Stimulated activated CD4-positive, alpha-beta T cell treated with anti-CD3 and anti-CD28 coated beads, Interleukin-1b, Interleukin-23, amount 100 ng/mL, for 4 hours (primary cell): ENCODE measurements at places on chromosomes 7 and 10.

- no peak for DNase-seq
Measured at GRCh38 chr7:74400420-74401136, 53.1 kb upstream of the GTF2IRD1 start.

- DNase-seq, result no peak
Measured at GRCh38 chr10:103140469-103140868, 52.6 kb downstream of the NT5C2 start.

- DNase-seq, result no peak
Measured at GRCh38 chr7:139374246-139374645, 14.6 kb downstream of the LUC7L2 start.

GRCh38 chr10:50510517-50511473, 113.0 kb downstream of the SGMS1 start:
- DNase-seq, result no peak

GRCh38 chr10:4131407-4132215, 346.6 kb upstream of the KLF6 start:
- DNase-seq, result no peak

DNA sequence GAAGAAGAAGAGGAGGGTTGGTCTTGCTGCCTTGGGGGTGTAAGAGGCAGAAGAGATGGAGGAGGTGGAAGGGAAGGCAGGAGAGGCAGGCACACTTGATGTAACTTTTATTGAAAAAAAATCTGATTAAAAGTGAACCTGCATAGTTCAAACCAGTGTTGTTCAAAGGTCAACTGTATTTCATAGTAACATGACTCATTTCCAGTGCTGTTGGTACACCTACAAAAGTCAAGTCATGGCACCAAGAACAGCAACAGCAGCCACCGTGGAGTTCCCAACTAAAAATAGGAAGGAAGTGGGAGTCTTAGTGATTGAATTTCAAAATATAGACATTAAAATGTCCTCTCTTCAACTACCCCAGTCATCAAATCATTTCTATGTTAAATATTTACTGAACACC, 88.5 kb downstream of the CTNNA3 start:
- DNase-seq, result no peak

DNA sequence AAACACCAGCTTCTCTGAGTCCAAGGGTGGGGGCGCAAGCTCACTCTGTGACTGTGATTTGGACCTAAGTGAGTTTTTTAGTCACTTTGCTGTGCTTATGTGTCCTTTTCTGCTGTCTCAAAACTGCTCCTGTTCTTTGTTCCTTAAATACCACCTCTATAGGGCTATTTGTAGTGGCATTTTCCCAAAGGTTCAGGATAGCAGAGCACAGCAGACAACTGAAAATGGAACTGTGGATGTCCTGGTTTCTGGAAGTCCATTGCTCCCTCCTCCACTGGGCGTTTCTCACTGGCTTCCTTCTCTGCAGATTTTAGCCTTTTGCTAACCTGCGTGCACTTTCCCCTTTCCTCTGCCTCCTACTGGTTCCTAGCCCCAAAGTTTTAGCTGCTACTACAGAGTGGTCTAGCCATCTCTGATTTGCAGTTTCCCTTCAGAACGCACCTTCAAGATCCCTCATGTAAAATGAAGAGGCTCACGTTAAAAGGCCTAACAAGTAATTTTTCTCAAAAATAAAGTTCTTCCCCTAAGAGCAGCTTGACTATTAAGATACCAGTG, 25.6 kb downstream of the BLVRA start:
- DNase-seq, result no peak

DNA sequence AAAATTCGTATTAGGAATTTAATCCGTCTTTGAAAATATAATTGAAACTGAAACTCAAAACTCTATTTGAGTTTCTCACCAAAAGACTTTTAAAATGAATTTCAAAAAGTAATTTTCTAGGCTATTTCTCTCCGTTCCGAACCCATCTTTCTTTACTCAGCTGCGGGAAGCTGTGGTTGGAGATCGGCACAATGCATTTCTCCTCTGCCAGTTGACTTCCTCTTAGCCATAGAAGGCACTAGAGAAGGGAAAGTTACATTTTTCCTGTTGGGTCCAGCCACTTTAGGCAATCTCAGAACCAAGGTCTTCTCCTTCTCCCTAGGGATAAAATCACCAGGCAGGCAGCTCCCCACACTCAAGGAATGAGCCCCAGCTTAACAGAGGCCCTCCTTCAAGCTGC, 133.6 kb upstream of the COL1A2 start:
- DNase-seq, result no peak

GRCh38 chr7:151459726-151460473, 20.0 kb upstream of the CRYGN start:
- no peak for DNase-seq

GRCh38 chr7:134448356-134449229, 10.3 kb downstream of the AKR1B1 start:
- DNase-seq, result no peak

GRCh38 chr7:158655507-158655906, 49.1 kb downstream of the NCAPG2 start:
- no peak for DNase-seq

GRCh38 chr7:136009488-136010079, 32.4 kb upstream of the MTPN start:
- no peak for DNase-seq

GRCh38 chr10:130440971-130441370, 304.8 kb downstream of the GLRX3 start:
- no peak for DNase-seq

DNA sequence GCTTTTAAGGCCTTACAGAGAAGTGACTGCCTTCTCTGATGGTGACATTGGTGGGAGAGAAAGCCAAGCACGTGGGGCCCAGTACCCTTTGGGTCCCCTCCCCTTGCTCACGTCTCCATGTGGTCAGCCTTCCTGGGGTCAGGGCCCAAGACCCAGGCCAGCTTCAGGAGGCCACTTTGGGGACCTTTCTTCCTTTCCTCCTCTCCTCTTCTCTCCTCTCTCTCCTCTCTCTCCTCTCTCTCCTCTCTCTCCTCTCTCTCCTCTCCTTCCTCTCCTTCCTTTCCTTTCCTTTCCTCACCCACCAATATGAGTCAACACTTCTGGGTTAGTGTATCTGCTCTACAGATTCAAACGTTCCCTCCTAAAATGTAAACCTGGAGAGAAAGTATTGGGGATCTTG, 96.9 kb upstream of the AGK start:
- DNase-seq, result no peak

- DNase-seq, result no peak
Measured at GRCh38 chr7:135791543-135792362, 43.1 kb upstream of the FAM180A start.
